CD4-positive, alpha-beta T cell treated with Interleukin-17A for 1 hour (primary cell): ENCODE measurements at places on chromosomes 11 and 22.

- no peak for DNase-seq
Measured at GRCh38 chr11:71170624-71171423, 81.6 kb downstream of the SHANK2 start.

DNA sequence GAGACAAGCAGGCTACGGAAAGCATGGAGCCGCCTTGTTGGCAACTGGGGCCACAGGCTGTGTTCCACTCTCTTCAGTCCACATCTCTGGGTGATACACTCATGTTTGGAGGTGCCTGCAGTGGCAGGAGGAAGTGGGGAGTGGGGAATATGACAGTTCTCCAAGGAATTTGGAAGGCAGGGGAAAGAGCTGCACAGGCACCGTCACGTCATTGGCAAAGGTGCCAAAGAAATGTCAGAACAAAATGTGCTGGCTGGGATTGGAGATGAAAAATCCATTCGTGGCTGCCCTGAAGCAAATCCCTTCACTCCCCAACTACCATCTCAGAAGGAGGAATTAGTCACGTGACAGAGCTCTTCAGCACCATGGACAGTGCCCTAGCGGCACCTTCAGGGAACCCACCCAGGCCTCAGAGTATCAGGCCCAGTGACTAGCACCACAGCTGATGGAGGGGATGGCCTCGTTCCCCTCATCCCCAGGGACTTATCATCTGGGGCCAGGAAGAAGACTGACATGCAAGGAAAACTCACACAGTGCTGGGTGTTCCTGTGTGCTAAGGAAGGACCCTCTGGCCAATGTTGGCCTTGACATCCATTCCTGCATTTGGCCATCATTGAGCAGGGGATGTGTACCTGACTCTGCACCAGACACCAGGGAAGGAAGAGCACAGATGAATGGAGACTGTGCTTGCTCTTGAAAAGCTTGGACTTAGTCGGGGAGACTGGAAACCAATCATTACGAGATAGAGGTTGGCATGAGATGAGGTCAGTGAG, 48.5 kb upstream of the PRDM11 start:
- peak; percentile 42 for DNase-seq

GRCh38 chr22:17950651-17951214, 73.6 kb downstream of the MICAL3 start:
- DNase-seq, result no peak

- DNase-seq, result no peak
Measured at GRCh38 chr11:71519546-71519945, 7.5 kb upstream of the KRTAP5-7 start.

GRCh38 chr11:6474806-6475500, 1.2 kb upstream of the TRIM3 start:
- DNase-seq, result no peak

GRCh38 chr11:114309517-114309916, 13.3 kb downstream of the NNMT start:
- DNase-seq, result no peak

GRCh38 chr22:46195487-46196165, 45.3 kb downstream of the PPARA start:
- no peak for DNase-seq
